ENCODE measurements at places on chromosomes 2 and 18.

GRCh38 chr18:60891936-60892335 lies 441.3 kb upstream of the CDH20 start:
- DNase-seq: no peak

DNA sequence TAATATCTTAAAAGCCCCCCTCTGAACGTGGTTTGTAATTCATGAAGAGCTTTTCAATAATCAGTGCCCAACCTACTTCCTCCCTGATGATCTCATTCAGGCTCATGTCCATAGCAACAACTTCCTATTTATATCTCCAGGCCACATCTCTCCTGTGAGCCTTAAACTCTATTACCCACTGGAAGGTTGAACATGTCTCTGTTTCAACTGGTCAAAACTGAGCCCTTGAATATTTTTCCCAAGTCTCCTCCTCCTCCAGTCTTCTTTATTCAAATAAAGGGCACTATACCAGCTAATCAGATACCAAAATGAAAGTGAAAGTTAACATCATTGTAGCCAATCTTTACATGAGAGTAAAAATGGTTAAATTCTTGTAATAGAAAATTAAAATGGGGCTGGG lies 63.7 kb upstream of the ITGA4 start:
- no peak for DNase-seq

GRCh38 chr18:12911025-12911928 lies 27.2 kb upstream of the PTPN2 start:
- DNase-seq: no peak

DNA sequence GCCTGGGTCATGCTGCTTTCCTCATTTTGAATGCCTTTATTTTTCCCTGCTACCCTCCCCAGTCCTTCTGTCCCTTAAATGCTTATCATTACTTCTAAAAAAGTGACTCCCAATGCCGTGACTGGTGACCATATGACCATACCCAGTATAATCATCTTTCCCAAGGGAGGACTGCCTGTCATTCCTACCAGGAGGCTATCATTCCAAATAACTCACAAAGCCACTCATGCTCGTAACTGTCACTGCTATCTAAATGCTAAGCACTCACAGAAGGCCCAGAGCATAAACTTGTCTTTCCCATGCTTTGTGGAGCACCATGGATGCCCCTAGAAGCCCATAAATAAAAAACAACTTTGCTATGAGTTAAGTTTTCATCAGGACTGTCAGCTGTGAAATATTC lies 38.7 kb upstream of the CREB1 start:
- no peak for DNase-seq

DNA sequence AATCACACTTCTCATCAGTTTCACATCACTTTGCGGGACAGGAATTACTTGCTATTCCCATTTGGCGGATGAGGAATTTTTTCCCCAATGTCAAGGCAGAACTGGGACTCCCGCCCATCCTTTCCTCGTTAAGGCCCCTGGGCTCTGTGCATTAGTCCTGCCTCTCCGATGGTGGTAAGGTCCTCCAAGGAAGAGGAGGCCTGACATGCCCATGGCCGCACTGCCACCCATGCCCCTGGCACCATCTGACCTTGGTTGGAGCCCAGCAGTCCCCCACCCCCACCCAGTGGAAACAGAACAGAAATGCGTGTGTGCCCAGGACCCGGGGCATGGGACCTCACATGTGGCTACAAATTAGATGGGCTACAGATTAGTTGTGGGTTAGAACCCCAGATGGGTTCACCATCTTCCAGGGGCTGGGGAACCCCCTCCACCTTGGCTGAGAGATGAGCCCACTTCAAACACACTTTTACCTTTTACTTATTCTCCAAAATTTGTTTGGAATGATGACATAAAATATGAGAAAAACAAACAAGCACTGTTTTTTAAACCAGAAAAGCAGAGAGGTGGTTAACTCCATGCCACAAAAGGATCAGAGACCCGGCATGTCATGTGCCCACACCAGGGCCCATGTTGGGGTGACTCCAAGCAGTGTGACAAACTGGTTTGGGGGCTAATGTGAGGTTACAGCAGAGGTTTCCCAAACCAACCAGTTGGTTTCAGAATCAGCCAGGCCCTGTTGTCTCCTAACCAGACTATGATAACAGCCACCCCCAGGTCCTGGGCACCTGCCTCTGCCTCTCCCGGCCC lies 11.0 kb upstream of the DUSP2 start:
- DNase-seq: no peak

DNA sequence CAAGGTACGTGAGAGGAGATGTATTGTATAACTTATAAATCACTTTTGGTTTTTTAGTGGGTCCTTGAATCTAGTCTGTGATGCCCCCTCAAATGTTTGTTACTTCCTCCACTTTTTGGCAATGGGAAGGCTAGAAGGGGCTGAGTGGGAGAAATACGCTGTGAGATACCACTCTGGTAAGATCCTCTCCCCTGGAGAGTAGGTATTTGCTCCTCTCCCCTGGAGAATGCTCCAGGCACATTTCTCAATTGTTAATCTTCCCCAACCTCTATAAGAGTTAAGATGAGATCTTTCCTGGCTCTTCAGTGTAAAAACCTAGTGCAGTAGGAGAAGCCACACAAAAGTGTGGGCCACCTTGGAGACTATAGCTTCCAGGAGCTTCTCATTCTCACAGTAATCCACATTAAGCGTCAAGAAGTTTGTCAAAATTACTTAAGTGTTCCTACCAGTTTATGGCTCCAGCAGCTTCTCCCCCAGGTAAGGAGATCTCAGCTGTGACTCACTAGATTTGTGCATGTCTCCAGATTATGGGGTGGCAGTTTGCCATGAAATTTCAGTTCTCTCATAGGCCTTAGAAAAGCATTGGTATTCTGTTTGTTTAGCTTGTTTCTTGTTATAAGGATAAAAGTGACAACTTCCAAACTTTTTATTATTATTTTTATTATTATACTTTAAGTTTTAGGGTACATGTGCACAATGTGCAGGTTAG lies 182.6 kb downstream of the FSIP2 start:
- no peak for DNase-seq

GRCh38 chr18:47311585-47311984 lies 60.1 kb upstream of the SKOR2 start:
- no peak for DNase-seq
